Kidney (tissue), 22 donors: ENCODE measurements at places on chromosomes 5 and 9. TPM values are rescaled to one million over a fixed set of nuclear protein-coding genes. Genes with fewer than 3 reads are reported as not detected.

Gene SEC24A
- total RNA-seq = 21.2 TPM

DNA sequence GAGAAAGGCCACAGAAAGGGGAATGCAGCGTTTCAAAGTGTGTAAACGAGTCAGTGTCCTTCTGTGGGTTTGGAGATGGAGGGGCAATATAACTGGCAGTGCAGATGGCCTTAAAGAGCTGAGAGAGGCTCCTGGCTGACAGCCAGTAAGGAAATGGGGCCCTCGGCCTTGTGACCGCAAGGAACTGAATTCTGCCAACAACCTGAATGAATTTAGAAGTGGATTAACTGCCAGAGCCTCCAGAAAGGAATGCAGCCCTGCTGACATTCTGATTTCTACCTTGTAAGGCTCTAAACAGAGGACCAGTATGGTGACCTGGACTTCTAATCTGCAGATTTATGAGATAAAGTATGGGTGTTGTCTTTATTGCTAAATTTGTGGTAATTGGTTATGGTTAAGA, 17.5 kb upstream of the NREP start:
- DNase-seq = peak; percentile 48

Gene PTPN3
- 40.6 TPM for total RNA-seq

- no peak for DNase-seq
These were observed 463.7 kb upstream of the TLE4 start for GRCh38 chr9:79107911-79108676.

- no peak for DNase-seq
These were observed 40.0 kb upstream of the MYO10 start for GRCh38 chr5:16975950-16976624.

Gene HNRNPH1
- total RNA-seq = 564 TPM

Gene ARHGEF28
- 66.3 TPM for total RNA-seq
